Fibroblast of skin of abdomen (primary cell): ENCODE measurements at places on chromosomes 7 and 10.
A peak's percentile ranks its signal among the peaks of the same experiment; 100 is the strongest.

- DNase-seq, result no peak
These were observed 74.2 kb downstream of the NXPH1 start for GRCh38 chr7:8507566-8507965.

GRCh38 chr10:17867056-17867455, 57.9 kb downstream of the MRC1 start:
- no peak for DNase-seq

DNA sequence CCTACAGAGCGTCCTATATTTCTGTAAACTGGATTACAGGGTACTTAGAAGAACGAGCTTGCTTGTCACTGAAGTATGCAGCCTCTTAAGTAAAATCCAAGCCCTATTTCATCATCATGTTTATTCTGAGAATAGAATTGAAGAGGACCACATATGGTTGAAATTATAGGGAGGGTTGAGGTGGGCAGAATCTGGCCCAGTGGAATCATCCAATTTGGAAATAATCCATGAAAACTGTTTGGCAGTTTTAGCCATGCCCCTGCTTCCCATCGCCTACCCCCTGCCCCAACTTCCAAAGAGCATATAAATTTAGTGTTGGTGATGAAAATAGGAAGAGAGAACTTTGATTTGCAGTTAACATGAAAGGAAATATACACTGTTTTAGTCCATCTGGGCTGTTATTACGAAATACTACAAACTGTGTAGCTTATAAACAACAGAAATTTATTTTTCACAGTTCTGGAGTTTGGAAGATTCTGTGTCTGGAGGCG, 150.4 kb downstream of the PRKG1 start:
- DNase-seq, result peak; percentile 94

- DNase-seq, result no peak
These were observed 11.7 kb upstream of the RAMP3 start for GRCh38 chr7:45145881-45146280.

DNA sequence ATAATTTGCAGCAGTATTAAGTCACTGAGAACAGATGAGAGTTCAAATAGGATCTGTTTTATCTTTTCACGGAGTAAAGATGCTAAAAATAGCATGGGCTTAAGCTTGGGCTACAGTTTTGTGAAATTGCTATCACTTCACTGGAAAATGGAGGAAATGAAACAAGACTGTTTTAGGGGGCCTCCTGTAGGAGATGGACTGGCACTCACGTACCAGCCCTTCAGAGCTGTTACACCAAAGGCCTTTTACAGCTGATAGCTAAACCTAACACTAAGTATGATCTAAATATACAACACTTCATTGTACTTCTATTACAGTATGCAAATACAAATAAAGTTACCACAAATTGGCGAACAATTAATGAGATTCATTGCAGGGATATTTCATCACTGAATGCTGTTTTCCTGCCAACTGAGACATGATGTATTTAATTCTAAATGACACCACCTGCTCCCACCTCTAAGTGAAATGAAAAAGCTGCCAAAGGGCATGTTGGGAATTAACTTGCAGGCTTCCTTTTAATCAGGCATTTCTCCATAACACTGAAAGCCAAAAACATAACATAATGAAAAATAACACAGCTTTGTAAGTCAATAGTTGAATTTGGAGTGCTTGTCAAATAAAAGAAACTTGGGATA, 304.5 kb upstream of the LRRN3 start:
- DNase-seq, result no peak

DNA sequence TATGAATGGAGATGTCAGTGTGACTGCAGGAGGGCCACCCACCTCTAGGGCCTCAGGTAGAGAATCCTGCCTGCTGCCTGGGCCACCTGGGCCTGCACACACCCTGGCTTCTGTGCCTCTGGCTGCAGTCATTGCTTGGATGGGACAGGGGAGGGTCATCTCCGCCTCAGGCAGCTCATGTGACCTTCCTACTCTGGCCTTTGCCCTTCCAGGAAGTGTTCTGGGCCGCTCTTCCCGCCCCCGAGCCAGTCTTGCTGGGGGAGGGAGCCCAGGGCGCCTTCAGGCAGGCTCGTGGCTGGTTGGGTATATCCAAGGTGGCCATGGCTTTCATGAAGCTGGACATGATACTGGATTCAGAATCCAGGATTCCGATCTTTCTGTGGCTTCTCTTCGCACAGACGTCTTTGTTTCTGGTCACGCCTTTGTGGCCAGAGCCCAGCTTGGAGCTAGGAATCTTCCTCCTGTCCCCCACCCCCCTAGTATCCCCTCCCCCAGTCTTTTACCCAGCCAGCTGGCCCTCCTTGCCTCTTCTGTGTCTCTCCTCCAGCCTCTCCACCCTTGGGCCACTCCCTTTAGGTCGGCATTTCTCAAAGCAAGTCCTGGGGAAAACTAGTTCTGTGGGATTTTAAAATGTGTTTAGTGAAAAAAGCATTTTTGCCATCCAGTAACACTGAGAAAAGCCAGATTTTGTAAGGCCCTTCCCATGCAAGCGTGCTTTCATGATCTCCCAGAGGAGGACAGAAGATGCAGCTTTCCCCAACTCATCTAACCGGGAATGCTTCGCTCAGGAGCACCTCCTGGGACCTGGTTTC, 119.6 kb downstream of the ZMIZ1 start:
- peak; percentile 17 for DNase-seq

GRCh38 chr10:121248266-121248665, 350.0 kb downstream of the FGFR2 start:
- no peak for DNase-seq
